ENCODE measurements at places on chromosomes 4 and X.

GRCh38 chr4:78567500-78568060 is 16.0 kb downstream of the ANXA3 start:
- DNase-seq = no peak

DNA sequence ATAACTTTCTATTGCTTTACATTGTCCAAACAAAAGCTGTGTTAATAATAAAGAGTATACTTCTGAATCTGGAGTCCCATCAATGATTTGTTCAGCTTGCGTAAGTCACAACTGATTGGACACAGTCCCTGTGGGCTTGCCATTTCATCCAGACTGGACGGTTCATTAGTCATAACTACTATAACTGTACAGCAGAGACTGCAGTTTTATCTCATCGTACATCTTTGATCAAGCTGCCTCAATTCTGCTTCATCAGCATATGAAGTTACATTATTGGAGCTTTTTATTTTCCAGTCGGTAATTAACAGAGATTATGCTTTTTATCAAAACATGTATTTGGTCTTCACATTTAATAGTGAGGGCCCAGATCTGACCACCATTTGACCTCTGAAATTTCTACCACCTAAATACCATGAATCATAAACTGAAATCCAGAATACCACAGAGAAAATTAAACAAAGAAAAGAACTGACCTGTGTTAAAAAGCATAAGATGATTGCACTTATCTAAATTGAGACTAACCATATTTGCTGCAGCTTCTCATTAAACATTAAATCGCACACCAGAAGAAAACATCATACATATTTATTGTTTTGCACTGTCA is 12.5 kb upstream of the MAB21L2 start:
- peak; percentile 52 for DNase-seq

DNA sequence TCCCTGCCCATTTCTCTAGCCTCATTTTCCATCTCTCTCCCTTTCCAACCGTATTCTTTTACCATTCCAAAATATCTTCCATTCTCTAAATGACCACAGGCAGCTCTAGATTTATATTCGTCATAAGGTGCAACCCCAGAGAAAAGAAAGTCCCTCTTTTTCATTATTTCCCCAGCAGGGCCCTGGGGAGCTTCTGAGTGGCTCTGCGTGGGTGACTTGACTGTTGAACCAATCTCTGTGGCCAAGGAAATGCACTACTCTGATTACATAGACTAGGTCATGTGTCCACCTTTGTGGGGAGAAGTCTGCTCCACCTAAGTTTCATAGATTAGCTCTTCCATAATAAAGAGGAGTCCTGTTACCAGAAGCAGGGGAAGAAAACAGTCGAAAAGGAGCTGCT is 51.4 kb downstream of the ATOH1 start:
- DNase-seq = no peak

DNA sequence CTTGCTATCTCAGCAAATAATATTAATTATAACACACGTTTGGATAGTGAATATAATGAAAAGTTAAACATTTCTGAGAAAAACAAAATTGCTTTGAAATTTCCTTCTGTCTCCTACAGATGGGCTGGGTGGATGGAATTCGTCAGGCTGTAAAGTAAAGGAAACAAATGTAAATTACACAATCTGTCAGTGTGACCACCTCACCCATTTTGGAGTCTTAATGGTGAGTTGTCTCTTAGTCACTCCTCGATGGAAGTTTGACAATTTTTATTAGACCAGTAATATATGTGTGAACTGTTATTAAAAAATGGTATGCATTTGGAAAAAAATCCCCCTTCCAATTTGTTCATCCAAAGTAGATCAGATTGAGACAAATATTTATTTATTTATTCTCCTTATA is 92.5 kb upstream of the BRS3 start:
- peak; percentile 7 for DNase-seq

- peak; percentile 50 for DNase-seq
Measured at GRCh38 chrX:15055146-15055930, 182.1 kb downstream of the MOSPD2 start.

DNA sequence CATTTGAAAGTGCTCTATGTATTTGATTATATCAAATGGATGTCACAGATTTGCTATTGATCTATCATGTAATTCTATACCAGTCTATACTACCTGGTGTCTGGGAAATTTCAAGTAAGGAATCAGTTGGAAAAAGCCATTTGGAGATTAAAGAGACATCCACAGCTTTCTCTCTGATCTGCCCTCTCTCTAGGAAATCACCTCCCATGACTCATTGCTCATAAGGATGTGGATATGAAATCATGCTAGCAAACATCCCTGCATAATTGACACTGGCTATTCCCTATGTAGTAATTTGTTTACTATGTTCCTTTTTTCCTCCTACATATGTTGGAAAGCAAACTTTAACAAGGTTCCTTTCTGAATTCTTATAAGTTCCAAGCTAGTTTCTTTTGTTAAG is 94.3 kb downstream of the TEX13A start:
- no peak for DNase-seq

DNA sequence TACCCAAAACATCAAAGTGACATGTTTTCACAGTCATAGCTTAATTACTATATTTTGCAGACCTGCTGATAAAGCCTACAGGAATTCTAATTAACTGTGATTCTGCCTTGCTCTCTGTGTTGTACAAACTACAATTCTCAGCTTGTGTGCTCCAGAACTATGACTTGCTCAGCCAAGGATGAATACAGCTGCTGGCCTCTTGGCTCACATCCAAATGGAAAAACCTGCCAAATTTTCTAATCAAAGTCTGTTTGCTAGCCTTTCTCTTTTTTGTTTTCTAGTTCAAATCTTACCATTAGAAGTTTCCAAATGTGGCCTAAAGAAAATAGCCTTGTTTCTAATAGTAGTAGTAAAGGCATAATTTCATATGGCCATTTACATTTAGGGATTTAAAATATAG is 1176.8 kb downstream of the FAM133A start:
- no peak for DNase-seq

DNA sequence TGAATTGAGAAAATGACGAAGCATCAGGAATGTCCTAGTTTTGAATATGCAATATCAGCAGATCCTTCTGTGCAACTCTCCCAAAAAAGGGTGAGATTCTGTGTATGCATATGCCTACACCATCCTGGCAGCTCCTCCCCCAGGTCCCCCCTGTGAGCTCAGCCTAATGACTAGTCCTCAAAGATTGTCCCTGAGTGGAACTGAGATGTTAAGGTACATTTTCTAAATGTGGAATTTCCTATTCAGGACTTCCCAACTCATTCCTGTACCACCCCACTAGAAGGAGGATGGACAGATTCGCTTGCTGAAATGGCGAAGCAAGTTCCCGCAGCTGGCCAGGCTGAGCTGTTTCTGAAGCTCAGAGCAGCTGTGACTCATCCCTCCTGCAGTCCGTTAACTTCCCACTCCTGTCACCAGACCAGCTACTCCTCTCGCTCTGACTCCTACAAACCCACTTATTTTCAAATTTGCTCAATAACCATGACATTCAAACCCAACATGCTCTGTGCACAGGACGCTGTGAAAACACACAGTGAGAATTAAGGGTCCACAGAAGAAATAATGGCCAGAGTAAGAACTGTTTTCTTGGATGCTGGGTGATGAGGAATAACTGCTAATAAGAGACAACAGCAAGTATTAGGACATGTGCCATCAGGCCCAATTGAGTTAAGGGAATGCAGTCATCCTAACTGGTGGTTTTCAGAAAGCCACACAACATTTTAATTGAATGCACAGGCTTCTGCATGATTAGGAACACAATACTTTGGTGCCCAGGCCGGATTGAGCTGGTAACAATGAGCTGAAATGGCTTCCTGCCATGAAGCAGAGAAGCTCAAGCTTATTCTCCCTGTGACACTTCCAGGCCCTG is 40.0 kb upstream of the IRF2 start:
- DNase-seq = peak; percentile 80

GRCh38 chrX:129714581-129714980 is 24.2 kb upstream of the XPNPEP2 start:
- DNase-seq = no peak

DNA sequence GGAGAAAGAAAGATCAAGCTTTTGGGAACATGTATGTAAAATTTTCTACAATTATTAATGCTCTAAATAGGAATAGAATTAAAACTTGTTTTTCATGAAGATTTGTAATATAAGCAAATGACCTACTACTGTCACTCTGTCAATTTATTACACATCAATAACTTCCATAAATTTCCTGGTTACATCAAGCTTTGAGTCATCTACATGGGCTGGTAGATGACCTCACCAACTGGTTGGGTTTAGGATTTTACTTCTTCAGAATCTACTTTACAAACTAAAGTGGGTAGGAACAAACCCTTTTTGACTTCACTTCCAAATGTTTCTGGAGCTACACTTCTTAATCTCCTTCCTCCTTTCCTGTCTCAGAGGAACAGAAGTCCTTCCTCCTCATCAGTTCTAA is 12.0 kb upstream of the LRAT start:
- DNase-seq = no peak

DNA sequence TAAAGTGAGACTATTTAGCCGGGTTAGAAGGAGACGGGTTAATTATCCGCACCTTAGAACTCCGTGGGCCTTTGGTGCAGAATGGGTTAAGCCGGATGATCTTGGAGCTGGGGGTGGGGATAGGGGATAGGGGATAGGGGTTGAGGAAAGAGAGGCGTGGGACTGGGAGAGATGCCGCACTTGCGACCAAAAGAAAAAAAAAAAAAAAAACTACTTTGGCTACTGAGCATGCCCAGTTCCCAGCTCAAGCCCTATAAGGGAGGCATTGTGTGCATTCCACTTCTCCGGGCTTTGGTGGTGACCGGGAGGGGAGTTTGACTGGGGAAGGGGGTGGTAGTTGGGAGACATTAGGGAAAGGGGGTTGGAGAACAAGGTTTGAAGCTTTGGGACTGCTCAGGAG is at the start of gene SLITRK4:
Gene SLITRK4, minus strand, starts transcription at position 187 of the 400 bp plus-strand sequence. CDS start 4,993 bp downstream, outside the sequence.
- DNase-seq = no peak

- peak; percentile 63 for DNase-seq
Measured at GRCh38 chr4:19005211-19005610, 983.7 kb upstream of the LCORL start.

- DNase-seq = peak; percentile 17
Measured at GRCh38 chr4:159101988-159102621, 774 bp upstream of the RAPGEF2 start.

GRCh38 chrX:16484338-16484737 is 165.6 kb upstream of the S100G start:
- DNase-seq = peak; percentile 91

DNA sequence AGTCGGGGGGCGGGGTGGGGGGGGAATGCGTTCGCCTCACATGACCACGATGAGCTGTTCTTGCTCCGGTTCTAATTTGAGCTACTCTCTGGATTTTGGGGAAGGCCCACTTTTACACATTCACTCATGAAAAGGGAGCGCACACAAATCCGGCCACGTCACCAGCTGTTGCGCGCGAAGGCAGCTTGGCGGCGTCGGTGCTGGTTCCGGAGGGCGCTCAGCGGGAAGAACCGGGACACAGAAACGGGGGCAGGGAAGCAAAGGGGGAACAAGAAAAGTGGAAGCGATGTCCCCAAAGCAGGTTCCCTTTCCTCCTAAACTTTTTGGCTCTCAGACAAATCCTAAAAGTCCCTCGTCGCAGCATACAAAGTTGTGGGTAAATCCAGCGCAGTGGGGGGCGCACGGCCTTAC is 605 bp downstream of the ANXA5 start:
- DNase-seq = peak; percentile 86

DNA sequence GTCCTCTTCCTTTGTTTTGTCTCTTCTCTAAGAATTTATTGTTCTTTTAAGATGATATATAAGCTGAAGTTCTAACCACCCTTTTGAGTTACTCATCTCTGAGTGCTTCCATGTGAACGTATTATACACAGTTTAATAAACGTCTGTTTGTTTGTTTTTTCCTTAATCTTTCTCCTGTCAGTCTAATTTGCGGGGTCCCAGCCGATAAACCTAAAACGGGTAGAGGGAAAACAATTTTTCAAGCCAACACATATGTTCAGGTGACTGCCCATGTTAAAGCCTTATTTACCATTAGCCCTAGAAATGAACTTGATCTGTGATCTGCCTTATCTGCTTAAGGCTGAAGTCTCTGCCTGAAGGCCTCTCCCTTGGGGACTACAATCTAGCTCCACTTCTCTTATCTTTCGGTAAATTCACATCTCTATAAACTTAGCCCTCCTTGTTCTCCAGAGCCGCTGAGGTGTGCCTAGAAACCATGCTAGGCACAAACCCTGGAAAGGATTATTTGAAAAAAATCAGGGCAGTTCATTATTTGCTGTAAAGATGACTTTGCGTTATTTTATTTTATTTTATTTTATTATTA is 158.8 kb downstream of the CAMK2D start:
- no peak for DNase-seq

DNA sequence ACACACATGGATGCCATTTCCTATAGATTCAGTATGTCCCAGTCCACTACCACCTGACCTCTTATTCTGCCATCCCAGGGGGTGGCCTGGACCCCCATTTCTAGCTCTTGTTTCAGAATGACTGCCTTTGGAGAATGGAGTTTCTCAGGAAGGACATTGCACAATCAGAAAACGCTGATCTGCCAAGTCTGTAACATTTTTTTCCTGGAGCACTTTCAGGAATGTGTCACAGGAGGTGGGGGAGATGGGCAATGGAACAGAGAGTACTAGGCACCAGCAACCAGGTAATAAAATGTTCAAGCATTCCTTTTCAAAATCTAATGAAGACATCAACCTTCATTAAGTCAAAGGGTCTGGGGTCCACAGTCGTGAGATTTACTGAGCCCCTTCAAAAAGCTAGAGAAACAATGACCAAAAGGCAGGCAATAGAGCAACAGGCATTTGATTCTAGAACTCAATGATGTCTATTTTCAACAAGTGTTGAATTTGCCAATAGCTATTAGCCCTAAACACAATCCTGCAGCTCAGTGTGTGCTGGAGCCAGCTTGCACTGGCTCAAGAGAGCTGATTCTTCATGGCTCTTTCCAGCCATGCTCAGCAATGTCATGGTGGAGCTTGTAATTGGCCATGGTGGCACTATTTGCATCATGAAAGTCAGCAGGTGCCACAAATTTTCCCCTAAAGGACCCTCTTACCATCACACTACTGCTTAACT is 87.1 kb downstream of the KDR start:
- DNase-seq = peak; percentile 4

DNA sequence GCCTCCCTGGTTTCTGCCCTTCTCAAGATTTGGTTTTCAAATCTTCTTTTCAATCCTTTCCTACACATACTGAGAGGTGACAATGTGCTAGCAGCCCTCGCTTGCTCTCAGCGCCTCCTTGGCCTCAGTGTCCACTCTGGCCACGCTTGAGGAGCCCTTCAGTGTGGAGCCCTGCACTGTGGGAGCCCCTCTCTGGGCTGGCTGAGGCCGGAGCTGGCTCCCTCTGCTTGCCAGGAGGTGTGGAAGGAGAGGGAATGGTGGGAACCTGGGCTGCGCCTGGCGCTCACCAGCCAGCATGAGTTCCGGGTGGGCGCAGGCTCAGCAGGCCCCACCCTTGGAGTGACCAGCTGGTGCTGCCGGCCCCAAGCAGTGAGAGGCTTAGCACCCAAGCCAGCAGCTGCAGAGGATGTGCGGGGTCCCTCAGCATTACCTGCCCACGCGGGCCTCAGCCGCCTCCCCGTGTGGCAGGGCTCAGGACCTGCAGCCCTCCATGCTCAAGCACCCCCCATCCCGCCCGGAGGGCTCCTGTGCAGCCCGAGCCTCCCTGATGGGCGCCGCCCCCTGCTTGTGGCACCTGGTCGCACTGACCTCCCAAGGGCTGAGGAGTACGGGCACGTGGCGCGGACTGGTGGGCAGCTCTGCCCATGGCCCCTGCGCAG is 127.5 kb downstream of the COX7B2 start:
- no peak for DNase-seq

GRCh38 chr4:101993002-101993841 is 202.7 kb downstream of the BANK1 start:
- DNase-seq = no peak

GRCh38 chr4:42588909-42589308 is 68.0 kb downstream of the ATP8A1 start:
- no peak for DNase-seq
